Omental fat pad (tissue), 4 donors: ENCODE measurements at places on chromosomes 7 and 10. TPM values are rescaled to one million over a fixed set of nuclear protein-coding genes. Genes with fewer than 3 reads are reported as not detected.

NUTM2E gene
- total RNA-seq = not detected

CAV2 gene
- total RNA-seq = 144 TPM

TMEM273 gene
- total RNA-seq = 12.2 TPM

DNA sequence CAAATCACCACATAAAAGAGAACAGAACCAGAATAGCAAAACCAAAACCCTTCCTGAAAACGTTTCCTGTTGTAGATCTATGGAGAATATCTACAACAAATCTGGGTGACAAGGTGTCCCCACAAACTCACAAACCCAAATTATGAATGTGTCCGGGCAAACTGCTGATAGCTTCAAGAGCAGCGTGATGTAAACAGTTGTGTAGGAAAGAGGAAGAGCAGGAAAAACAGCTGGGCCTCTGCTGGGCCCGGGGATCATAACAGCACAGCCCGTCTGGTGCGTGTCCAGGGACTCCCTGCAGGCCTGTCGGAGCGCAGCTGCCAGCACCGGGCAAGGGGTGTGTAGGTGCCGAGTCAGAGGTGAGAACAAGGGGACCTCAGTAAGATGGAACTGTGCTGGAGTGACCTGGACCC, 53.7 kb downstream of the KCNH2 start:
- no peak for DNase-seq

- DNase-seq = no peak
These were observed 61.2 kb downstream of the ICA1 start for GRCh38 chr7:8200717-8201116.

GRCh38 chr10:34722404-34722803, 92.7 kb downstream of the PARD3 start:
- DNase-seq = no peak

- DNase-seq = no peak
These were observed 165.6 kb downstream of the HGF start for GRCh38 chr7:81604075-81604807.

DNA sequence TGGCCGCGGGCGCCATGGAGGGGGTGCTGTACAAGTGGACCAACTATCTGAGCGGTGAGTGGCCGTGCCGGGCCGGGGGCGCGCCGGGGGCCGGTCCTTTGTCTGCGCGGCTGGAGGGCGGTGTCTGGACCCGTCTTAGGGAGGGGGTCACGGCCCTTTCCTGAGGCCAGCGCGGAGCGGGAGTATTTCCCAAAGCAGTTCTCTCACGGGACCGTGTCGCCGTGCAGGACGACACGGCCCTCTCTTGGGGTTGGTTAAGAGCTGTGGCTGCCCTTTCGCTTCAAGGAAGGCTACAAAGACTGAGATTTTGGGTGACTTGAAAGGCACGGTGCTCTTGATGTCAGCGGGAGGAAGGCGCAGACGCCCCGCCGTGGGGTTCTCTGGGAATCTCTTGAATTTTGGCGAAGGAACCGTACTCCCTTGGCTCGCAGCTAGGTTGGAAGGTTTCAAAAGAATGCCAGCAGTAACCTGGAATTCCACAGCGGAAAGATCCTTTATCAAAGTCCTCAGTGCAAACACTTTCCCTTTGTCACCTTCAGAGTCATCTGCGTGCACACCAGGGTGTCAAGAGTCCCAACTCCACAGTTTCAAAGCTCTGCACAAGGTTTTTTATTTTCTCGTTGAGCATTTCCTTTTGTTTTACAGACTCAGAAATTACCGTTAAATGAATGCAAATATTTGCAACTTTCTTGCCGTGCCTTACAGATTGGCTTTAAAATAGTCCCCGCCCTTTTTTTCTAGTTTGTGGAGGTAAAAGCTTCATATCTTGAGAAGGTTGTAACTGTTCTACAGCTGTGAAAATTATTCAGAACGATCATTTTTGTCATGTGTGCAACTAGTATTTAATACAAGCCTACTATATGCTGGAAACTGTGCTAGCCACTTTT, 780 bp downstream of the PLEKHA8 start:
- peak; percentile 31 for DNase-seq

- DNase-seq = no peak
These were observed 107.9 kb upstream of the FEZF1 start for GRCh38 chr7:122412441-122412840.

DNA sequence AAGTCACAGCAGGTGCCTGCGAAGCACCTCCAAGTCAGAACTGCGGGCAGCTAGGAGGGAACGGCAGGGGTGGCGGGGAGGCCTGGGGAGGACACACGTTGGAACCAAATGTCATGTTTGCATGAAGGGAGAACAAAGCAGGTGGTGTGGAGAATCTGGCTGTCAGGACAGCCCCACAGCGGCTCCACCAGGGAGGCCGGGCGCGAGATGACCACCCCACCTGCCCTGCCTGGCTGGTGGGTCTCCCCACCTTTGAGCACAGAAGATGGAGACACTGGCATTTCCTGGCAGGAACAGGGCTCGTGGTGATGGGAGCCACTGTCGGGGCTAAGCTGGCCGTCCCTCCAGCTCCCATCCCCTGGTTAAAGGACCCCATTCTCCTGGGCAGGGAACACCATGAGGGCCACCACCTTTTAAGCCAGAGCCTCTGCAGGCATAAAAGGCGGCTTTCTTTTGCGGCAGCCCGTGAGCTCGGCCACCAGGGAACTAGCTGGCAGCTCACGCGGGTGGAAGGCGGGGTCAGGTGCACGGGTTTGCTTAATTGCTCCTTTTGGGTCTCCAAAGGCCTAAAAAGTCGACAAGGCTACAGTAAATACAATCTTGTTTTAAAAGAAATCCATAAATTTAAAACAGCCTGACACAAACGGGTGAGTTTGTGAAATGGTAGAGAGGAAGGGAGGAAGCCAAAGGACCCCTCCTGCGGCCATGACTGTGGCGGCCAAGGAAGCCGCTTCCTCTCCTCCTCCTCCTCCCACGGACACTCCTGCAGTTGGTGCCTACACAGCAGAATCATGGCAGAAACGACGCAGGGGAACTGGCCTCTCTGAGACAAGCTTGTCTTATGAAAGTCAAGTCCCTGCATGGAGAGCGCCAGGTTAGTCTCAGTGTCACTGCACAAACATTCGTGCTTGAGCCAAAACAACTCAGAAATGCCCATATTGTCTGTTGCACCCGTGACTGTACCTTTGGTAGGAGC, 213.8 kb downstream of the DNAJB6 start:
- no peak for DNase-seq
